ENCODE measurements at places on chromosomes 6 and 20. TPM values are rescaled to one million over a fixed set of nuclear protein-coding genes. Genes with fewer than 3 reads are reported as not detected.

Gene CST2
- not detected for total RNA-seq

Gene PPP1R3G
- 1.3 TPM for total RNA-seq

Gene WFDC12
- not detected for total RNA-seq

Gene SLC16A10
- total RNA-seq = not detected

Gene CEP57L1
- 14.7 TPM for total RNA-seq

Gene UNC5CL
- 0.12 TPM for total RNA-seq
